GM10248 (cell line): ENCODE measurements at places on chromosomes 11 and 22.

- no peak for DNase-seq
These were observed 69.5 kb downstream of the AMBRA1 start for GRCh38 chr11:46524201-46524770.

- DNase-seq: no peak
These were observed 22.8 kb downstream of the OSBP2 start for GRCh38 chr22:30717331-30717921.

- DNase-seq: no peak
These were observed 5.9 kb downstream of the ASCL2 start for GRCh38 chr11:2264366-2265053.

DNA sequence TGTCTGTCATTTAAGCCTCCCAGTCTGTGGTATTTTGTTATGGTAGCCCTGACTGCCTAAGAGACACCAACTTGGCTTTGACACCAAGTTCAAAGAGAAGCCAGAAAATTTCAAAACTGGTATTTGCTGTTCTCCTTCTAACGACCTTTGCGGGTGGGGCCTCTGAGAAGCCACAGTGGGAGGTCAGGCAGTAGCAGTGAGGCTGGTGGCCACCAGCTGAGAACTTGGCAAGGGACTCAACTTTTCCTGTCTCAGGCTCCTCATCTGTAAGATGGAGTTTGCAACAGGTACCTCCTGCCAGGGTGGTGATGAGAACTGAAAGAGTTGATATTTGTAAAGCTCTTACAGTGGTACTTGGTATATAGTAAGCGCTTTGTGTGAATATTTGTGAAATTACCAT lies 183.4 kb downstream of the BCR start:
- DNase-seq: no peak

- no peak for DNase-seq
These were observed 50.7 kb downstream of the TP53I11 start for GRCh38 chr11:44899959-44900358.

GRCh38 chr11:129331217-129331616 lies 44.4 kb upstream of the BARX2 start:
- DNase-seq: no peak

DNA sequence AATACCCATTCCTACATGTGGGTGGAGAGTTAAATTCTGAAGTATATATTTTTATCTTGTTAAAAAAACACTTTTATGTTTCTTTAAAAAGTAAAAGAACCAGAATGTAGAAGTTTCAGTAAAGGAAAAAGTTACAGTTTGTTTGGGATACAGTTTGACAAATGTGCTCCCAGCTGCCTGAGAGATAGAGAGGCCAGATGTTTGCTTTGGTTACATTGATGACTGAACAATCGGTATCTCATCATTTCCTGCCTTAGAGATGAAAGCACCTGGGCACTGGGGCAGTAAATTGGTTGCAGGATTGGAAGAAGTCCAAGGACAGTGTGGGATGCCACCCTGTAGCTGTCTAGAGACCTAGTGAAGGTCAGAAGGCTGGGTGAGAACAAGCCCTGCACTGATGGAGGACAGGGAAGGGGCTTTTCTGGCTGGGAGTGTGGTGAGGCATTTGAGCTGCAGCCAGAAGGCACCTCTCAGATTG lies 16.6 kb downstream of the MED15 start:
- DNase-seq: no peak

DNA sequence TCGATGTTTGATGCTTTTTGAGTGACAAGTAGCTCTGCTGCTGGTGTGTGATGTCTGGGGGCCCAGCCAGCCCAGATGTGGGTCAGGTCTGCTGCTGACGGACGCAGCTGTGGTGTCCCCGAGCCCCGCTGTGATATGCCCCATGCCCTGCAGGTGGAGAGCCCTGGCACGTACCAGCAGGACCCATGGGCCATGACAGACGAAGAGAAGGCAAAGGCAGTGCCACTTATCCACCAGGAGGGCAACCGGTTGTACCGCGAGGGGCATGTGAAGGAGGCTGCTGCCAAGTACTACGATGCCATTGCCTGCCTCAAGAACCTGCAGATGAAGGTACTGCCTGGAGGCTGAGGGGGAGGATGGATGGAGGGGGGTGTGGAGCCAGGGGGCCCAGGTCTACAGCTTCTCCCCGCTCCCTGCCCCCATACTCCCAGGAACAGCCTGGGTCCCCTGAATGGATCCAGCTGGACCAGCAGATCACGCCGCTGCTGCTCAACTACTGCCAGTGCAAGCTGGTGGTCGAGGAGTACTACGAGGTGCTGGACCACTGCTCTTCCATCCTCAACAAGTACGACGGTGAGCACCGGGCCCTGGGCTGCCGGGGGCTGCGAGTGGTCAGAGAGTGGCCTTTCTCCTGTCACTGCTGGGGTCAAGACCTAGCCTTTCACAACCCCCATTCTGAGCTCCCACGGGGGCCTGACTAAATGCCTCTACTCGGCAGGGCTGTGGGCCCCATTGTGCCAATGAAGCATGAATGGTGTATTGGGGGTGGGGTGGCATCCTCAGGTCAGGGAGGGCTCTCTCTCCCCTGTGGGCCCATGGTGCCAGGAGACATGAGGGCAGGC lies 7.3 kb downstream of the AIP start:
- DNase-seq: no peak

- no peak for DNase-seq
These were observed 5.1 kb upstream of the LMO1 start for GRCh38 chr11:8268530-8269400.
